ENCODE measurements at places on chromosomes 7 and 10.
A peak's percentile ranks its signal among the peaks of the same experiment; 100 is the strongest.

DNA sequence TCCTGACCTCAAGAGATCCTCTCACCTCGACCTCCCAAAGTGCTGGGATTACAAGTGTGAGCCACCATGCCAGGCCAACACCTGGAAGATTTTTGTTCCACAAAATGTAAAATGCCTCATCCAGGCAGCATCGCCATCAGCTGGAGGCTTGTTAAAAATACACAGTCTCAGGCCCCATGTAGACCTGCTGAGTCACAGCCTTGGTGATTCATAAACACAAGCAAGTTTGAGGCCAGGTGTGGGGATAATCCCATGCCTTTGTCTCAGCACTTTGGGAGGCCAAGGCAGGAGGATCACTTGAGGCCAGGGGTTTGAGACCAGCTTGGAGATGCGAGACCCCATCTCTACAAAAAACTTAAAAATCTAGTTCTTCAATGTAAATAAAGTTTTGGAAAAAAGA, 49.1 kb upstream of the FOXK1 start:
- DNase-seq: peak; percentile 57

DNA sequence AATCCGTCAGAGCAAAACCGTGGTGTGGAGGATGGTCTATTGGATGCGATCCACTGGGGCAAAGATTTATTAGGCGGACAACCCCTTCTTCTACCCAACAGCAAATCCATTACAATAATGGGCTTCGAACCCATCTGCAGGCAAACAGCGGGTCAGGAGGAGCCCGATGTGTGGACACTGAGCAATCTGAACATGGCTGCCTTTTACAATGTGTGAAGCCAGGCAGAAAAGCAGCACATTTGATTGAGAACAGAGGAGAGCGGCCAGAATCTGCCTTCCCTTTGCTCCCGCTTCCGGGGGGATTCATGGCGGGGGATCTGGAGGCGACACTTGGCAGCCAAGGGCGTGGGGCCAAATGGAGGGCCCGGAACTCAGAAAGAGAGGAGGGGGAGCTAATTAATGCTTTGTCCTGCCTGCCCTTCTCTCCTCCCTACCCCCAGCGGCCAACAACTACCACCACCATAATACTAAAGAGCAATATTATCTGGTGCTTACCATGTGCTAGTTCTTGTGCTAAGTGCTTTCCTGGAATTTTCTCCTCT, 133.0 kb downstream of the EMX2 start:
- no peak for DNase-seq

- no peak for DNase-seq
Observed at GRCh38 chr10:99551158-99551557, 18.4 kb downstream of the NKX2-3 start.

- no peak for DNase-seq
Observed at GRCh38 chr10:73989594-73990150, 8.2 kb upstream of the VCL start.

DNA sequence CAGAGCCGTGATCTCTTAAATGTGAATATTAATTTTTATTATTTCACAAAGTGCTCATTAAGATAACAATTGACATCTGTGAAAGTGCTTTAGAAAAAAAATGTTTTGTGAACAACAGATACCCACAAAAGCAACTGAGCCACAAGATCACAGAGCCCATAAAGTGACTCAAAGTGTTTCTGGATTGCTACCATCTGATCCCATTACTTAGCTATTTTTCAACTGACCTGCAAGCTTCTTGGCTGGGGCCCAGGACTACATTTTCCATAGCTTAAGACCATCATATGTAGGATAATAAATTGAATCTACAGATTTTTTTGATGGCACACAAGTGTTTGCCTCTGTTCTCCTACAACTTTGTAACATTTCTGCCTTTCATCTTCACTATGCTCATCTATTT, 674.4 kb downstream of the PHTF2 start:
- no peak for DNase-seq

DNA sequence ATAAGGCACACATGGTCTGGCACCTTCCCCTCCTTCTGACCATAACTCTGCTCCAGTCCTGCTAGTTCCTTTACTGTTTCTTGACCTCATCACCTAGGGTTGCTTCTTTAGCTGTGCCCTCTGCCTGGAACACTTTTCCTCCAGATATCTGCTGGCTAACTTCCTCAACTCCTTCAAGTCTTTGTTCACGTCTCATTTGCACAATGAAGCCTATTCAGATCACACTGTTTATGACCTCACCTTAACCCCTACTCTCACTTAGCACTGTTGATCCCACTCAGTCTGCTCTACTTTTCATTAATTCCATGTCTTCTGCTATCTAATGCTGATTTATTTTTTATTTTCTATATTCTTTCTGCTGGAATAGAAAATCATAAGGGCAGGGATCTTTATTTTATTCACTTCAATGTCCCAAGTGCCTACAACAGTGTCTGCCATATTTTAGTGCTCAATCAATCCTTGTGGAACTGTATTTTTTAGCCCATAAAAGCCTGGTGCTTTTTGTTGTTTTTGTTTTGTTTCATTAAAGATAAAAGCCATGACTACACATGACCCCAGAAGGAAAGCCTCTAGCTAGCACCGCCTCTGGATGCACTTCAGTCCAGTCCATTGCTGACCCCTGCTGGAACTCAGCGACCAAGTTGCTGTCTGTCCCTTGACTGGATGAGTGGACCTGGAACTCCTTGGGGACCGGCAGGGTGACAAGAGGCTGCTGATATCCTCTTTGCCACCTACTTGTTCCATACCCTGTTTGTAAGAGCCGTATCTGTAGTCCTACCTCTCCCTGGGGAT, 12.3 kb downstream of the KLF14 start:
- DNase-seq: no peak

GRCh38 chr7:155644971-155645509, 579 bp downstream of the RBM33 start:
- no peak for DNase-seq

DNA sequence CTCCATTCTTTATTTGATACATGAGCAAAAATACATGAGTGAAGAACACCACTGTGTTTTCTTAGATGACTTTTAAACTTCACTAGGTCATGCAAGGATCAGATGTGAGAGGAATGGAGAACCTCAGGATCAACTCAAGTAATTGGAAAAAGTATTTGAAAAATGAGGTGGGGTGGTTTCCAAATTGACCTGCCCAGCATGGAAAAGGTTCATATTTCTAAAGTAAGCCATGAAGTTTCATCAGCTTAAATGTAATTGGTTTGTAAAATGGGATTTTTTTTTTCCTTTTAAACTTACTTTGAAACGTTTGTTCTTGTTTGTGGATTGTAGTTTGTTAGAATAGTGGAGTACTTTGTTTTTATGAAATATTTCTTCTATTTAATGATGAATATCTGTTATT, 134.8 kb downstream of the MLLT10 start:
- DNase-seq: no peak

DNA sequence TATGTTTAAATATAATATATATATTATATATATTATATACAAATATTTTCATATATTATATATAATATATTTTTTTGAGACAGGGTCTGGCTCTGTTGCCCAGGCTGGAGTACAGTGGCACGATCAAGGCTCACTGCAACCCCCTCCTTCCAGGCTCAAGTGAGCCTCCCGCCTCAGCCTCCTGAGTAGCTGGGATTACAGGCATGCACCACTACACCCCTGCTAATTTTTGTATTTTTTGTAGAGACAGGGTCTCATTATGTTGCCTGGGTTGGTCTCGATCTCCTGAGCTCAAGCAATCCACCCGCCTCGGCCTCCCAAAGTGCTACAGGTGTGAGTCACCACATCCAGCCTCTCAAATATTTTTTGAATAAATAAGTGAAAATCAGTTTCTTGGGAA, 215.5 kb downstream of the GATA3 start:
- no peak for DNase-seq

DNA sequence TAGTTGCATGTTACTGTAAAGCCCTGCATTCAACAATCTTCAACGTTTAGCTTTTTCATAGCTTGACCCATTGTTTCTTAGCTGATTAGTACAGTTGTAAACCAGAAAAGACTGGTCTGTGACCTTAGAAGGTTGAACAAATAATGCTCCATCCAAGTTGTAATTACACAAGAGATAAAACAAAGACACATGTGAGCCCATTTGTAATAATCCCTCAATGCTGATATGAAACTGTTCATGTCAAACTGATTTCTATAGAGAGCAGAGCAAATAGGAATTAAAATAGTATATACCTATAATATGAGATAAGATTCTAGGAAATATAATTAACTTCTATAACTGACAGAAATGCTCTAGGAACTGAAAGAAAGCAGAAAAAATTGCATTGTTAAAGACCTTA, 94.7 kb upstream of the SLC25A13 start:
- no peak for DNase-seq

GRCh38 chr10:27153845-27154193, 365 bp downstream of the YME1L1 start:
- DNase-seq: no peak

DNA sequence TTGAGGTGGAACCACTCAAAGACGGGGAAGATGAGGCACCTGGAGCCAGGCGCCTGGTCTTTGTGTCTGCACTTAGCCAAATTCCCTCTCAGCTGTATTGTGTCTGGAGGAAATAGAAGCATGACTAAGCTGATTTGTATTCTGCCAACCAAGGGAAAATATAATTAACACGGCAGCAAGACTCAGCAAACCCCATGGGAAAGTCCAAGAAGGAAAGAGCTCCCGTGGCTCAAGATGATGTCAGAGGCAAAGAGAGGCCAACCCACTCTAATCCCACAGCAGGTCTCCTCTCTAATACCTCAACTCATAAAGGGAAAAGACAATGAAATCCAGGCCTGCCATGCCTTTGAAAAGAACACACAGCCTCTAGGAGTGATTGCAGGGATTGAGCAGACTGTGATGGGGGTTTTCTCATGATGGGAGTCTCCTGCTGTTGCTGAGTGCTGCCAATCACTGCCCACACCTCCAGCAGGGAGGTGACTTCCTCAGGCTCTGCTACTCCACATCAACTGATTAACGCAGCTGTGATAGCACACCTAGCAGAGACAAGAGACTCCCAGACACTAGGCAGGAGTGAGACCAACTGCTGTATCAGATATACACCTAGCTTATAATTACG, 255.5 kb upstream of the C7orf33 start:
- DNase-seq: no peak

Measured in 8988T (cell line).